T47D (cell line): ENCODE measurements at places on chromosomes 1 and 21.
A peak's percentile ranks its signal among the peaks of the same experiment; 100 is the strongest.

GRCh38 chr1:182890927-182891610 lies 51.9 kb downstream of the DHX9 start:
- no peak for DNase-seq

GRCh38 chr1:36101546-36101945 lies 12.9 kb downstream of the ADPRS start:
- no peak for DNase-seq

- no peak for DNase-seq
These were observed 135.5 kb downstream of the HIVEP3 start for GRCh38 chr1:41783189-41783639.

DNA sequence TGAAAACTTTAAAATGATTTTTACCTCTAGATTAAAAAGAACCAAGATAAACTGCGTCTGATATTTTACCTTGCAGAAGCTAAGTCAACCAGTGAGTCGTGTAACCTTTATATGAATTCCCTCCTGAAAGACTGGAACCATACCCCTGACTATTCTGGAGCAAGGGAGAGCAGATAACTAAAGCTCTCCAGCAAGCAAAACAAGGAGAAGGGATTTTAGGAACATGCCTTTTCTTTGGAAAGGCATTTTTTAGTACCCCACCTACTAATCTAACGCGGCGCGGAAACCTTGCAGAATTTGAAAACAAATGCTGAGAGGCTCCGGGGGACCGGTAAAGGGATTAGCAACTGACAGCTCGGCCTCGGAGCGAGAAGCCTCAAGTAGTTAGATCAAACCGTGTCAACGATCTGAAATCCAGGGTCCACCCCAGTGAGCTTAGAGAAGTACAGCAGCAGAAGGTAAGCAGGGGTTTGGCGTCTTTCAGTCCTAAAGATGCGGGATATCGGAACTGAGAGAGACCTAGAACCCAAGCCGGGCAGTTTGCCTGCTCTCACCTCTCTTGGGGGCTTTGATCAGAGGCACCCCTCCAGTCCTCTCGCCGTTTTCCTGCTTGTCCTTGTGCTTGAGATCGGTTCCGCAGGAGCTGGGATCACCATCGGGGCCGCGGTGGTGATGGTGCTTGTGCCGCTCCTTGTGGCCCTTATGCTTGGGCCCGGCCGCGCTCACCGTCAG lies 954 bp downstream of the RSBN1 start:
- peak; percentile 11 for DNase-seq

GRCh38 chr1:244395965-244396364 lies 55.7 kb downstream of the ADSS2 start:
- DNase-seq: no peak
